ENCODE measurements at places on chromosomes 6 and 20.

DNA sequence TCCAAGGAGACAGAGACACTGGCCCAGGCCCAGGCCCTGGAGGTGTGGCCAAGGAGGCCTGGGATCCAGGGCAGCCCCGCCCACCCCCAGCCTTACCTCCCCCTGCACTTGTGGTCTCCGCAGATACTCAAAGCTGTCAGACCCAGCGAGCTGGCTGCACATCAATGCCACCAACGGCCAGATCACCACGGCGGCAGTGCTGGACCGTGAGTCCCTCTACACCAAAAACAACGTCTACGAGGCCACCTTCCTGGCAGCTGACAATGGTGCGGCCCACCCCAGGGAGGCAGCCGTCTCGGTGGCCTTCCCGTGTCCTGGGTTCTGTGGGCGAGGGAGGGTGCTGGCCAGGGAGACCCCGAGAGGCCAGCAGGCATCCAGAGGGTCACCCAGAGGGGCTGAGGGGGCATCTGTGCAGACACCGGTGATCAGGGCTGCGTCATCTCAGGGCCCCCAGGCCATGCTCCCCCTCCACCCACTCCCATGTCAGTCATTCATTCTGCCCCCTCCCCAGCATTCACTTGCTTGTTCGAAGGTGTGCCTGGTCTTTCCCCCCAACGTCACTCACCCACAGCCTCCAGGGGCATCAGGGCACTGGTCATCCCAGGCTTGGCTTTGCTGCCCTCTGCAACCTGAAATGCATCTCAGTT is 141.3 kb downstream of the TAF4 start:
- no peak for DNase-seq

GRCh38 chr6:41426888-41427641 is 91.7 kb downstream of the NCR2 start:
- DNase-seq: no peak

GRCh38 chr6:73667798-73668197 is 14.0 kb upstream of the SLC17A5 start:
- DNase-seq: no peak

DNA sequence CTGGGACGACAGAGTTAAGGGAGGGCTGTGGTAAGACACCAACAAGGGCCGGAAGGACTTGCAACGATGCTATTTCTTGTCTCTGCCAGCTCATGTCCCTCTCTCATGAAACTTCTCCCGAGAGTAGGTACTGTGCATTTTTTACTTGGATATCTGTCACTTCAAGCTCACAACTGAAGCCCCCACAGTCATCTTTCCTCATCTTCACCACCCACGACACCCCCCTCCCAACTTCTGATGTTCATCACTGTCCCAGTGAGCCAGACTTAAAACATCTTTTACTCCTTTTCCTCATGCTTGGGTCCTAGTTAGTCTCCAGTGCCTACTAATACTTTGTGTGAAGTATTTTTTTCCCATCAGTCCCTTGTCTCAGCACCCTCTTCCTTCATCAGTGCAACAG is 34.6 kb upstream of the SRPK1 start:
- no peak for DNase-seq

GRCh38 chr20:38418509-38419204 is 16.5 kb downstream of the SNHG17 start:
- no peak for DNase-seq

DNA sequence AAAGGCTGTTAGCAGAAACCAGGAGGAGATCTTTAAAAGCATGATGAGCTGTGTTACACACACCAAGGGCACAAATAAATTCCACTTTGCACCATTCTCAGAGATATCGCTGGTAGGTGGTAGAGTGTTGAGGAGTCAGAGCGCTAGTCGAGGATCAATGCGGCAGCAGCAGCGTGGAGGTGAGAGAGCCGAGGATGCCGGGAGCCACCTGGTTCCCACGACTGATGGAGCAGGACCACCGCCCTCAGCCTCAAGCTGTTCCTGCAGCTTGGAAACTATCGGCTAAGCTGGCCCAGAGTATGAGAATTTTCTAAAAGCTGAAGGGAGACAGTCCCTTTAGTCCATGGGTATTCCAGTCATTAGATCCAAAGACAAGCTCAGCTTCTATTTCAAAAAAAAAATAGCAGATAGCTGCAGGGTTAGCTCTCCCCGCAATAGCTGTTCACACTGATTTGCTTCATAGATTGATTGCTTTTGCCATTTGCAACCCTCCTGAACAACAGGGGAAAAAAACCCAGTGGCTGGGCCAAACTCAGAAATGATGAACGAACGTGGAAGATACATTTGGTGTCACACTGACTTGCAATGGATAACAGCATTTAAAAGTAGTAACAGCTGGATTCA is 106.2 kb downstream of the LCA5 start:
- DNase-seq: no peak

DNA sequence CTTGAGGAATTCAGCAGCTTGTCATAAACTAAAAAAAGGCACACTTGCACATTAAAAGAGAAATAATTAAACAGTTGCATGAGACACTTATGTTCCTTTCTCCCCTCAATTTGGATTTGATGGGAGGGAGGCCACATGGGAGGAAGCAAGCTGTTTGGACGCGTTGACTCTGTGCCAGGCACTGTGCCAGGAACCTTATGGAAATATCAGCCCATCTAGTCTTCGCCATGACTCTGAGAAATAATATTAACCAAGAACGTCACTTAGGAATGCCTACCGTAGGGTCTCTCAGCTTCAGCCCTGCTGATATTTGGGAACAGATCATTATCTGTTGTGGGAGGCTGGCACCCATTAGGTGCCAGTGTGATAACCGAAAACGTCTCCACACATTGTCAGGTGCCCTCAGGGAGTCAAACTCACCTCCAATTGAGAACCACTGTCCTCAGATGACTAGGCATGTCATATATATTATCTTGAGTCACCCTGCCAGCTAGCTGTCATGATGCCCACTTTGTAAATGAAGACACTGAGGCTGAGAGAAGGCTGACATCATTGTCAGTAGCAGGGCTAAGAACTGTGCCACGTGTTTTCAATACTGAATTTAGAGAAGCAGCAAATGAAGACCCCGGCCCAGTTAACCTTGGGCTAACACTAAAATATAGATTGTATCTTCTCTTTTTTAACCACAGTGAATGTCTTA is 36.1 kb downstream of the EYA2 start:
- no peak for DNase-seq

DNA sequence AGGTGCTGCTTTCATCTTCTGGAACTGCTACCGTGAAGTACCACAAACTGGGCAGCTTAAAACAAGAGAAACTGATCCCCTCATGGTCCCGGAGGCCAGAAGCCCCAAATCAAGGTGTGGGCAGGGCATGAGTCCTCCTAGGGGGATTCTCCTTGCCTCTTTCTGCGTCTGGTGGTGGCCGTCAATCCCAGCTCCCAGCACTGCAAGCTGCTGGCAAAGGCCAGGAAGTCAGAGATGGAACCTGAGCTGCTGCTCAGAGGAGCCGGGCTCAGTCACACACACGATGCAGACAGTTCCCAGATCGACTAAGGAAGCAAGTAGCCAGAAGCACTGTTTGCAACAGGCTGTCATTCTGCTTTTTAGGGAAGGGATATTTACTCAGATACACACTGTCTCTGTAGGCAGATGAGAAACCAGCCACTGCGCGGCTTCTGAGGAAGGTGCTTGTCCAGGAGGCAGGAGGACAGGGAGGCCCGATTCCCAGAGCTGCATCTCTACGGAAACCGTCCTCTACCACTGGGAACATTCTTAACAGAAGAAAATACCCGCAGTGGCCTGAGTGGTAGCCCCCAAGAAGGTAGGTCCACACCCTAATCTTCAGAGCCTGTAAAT is 15.5 kb downstream of the BHLHE23 start:
- no peak for DNase-seq

GRCh38 chr20:62539198-62540045 is 63.6 kb upstream of the GATA5 start:
- no peak for DNase-seq

- no peak for DNase-seq
Measured at GRCh38 chr6:90521955-90522354, 64.9 kb downstream of the MAP3K7 start.

GRCh38 chr6:100188754-100189153 is 194.7 kb upstream of the MCHR2 start:
- DNase-seq: no peak

GRCh38 chr6:132219901-132220300 is 181.4 kb downstream of the MOXD1 start:
- DNase-seq: no peak

DNA sequence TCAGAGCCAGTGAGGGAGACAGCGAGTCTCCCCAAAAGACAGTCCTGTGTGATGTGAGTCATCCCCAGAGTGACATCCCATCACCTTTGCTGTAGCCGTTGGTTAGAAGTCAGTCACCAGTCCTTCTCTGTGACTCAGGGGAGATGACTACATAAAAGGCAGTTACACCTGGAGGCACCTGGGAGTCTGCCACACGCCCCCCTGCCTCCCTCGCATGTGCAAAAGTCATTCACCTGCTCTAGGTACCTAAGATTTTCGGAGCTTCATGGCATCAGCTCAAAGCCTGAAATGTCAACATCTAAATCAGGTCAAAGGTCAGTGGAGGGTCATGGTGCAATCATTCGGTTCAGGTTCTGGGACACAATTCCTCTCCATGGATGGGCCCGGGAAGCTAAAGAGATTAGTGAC is 50.3 kb downstream of the PRR18 start:
- DNase-seq: no peak

DNA sequence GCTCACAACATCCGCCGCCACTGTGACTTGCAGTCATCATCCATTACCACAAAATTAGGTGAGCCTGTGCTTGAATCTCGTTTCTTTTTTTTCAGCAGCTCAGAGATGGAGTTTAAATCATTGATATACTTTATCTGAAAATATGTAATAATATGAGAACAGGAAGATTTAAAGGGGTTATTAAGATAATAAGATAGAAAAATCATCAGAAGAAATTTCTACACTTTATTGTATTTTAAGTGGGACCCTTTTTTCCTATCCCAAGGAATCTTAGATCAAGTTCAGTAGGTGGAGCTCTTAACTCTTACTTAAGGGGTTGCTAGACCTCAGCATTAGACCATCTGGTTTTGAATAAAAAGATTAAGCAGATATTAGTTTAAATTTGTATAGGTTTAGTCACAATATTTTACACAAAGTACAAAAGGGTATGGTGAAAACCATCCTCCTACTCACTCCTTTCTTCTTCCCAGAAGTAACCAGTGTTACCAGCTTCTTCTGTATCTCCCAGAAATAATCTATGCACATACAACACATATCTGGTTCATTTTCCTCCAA is 9.4 kb upstream of the NCOA7 start:
- no peak for DNase-seq

DNA sequence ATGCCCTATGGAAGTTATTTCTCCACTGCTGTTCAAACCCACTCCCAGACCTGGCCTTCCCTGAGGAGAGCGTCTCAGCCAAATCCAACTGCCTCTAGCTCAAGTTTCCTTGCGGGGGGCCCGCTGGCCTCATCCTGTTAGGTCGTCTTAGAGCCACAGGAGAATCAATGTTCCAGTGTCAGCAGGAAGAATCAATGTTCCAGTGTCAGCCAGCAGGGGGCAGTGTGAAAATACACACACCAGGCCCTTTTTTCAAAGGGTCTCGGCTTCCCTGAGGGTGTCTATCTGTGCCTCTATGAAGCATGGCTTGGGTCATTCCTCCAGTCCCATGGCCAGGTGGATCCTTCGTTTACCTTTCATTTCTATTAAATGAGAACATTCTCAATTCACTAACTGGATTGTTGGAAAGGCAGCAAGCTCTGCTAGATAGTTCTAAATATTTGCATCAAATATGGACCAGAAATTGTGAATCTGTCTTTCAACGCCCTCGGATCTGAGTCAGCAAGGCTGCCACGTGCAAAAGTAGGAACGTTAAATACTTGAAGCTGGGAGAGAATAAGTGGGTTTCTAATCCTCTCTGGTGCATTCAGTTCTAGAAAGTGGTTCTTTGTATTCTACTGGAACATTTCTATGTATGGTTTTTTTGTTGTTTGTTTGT is 19.2 kb downstream of the PRND start:
- peak; percentile 57 for DNase-seq

GRCh38 chr20:44056010-44056698 is 130.8 kb downstream of the JPH2 start:
- peak; percentile 12 for DNase-seq

DNA sequence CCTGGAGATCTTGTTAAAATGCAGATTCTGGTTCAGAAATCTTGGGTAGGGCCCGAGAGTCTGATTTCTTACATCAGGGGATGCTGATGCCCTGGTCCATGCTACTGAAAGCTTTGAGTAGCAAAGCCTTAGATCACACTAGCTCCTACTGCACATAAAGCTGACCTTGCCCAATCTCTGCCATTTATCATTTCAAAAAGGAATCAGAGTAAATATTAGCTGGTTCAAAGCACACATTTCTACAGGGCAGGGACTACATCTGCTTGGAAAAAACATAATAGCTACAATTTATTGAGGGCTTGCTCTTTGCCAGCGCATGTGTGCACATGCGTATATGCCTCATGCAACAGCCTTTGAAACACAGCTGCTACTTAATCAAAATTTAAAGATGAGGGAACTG is 440.4 kb upstream of the ARID1B start:
- no peak for DNase-seq

DNA sequence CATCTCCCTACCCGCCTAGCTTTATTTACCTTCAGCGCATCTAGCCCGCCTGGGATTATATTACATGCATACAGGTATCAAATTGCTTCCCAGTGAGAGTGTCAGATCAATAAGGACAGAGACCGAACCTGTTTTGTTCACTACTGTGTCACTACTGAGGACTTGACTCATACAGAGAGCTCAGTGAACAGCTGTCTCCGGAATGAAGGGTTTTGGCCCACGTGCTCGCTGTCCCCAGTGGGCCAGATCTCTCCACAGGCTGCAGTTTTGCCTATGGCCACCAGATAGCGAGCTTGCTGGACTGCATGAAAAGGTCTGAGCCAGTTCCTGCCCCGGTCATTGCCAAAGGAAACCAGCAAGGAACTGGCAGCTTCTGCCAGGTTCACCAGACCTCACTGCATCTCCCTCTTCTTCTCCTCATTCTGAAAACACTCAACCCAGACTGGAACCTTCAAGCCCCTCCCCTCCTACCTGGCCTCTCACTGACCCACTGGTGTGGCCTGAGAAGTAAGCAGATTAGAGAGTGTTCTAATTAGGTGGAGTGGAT is 150.8 kb downstream of the ZMYND8 start:
- DNase-seq: peak; percentile 25

DNA sequence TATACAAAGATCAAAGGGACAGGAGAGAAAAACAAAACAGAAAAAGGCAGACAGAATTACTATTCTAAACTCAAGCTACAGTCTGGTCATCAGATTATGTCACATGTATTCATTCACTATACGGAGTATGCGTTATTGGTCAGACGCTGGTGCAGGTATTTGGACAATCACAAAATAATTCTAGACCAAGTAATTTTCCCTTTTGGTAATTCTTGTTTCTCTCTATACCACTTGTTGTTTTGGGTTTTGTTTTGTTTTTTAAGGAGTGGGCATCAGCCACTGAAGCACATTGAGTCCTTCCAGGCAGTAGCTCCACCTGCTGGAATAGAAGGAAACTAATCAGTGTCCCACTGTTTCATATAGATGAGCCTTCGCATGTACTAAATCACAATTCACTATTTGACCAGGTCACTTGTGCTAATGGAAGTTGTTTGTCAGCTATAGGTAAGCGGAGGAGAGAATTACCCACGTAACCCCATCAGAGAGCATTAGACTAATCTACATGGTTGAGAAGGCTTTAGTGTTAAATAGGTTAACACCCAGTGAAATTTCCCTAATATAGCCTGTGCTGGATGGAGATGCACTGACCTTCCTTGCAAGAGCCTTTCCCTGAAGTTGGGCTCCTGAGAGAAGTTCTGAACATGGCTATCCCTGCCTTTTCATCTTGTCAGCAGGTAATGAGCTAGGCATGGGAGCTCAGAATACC is 77.9 kb downstream of the TNFAIP3 start:
- DNase-seq: no peak

- peak; percentile 73 for DNase-seq
Measured at GRCh38 chr20:57381596-57382503, 9.3 kb upstream of the RBM38 start.

All from progenitor cell of endocrine pancreas (in vitro differentiated cells).